GM12878 (cell line): ENCODE measurements at places on chromosomes 5 and 9.

DNA sequence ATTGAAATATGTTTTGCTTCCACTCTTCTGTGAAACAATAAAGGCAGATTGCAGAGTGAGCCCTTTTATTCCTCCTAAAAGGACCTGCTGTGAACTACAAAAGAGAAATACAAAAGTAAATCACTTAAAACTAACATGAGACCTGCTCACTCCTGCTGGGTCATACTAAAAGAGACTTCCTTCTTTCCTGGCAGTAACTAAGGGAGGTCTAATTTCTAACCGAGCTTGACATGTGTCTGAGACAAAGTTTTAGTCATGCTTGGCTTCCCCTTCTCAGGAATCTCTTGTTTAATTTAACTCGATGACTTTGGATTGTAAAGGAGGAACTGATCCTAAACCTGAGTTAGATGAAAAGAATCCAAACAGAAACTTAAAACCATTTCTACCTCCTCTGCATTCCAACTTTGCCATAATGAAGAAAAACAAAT is 86.4 kb upstream of the CDH6 start:
- no peak for DNase-seq

GRCh38 chr5:53369681-53370080 is 110.7 kb upstream of the FST start:
- no peak for DNase-seq

DNA sequence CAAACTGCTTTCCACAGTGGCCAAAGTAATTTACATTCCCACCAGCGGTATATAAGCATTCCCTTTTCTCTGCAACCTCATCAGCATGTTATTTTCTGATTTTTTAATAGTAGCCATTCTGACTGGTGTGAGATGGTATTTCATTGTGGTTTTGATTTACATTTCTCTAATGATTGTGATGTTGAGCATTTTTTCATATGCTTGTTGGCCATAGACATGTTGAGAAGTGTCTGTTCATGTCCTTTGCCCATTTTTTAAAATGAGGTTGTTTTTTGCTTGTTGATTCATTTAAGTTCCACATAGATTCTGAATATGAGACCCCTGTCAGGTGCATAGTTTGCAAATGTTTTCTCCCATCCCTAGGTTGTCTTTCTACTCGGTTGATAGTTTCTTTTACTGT is 254.5 kb upstream of the MPDZ start:
- DNase-seq, result no peak

DNA sequence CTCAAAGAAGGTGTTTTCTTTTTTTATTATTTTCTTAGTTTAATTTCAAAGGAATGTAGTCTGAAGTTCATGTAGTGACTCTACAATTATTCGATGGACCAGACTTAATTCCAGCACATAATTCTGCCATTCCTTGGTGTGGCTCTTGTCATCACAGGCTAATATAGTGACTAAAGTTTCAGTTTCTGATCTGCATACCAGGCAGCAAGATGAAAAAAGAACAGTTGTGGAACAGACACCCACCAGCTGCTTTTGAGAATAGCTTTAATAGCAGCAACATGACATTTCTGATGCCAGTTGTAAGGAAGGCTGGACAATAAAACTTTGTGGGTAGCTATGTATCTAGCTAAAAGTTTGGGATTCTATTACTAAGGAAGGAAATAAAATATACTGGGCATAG is 676.3 kb upstream of the GRAMD2B start:
- DNase-seq, result no peak

DNA sequence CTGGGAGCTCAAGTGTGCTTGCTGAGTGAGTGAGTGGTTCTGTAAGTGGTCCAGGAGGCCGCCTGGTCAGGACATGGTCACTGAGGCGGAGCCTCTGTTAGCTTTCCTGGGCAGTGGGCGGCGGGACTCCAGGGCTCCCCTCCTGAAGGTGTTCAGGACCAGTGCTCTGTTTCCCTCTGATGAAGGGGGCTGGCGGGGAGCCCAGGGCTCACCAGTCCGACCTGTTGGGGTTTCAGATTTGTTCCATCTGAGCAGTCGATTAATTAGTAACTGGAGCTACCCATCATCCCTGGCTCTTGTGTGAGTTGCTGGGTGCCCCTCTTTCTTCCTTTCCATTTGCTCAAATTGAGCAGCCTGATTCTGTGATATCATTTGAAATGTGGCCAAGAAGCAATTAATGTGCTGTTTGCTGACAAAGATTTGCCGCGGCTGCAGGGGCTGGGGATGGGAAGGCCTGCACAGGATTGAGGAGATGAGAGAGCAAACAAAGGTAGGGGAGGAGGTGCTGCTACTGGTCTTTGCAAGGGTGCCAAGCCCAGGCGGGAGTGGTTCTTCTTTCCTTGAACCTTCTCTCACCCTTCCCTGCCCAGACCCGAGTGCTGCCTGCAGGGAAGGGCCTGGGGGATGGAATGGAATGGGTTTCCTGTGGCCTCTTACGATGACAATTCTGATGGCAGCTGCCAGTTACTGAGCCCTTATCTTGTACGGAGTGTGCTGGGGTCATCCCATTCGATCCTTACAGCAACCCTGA is 92.8 kb upstream of the PITX1 start:
- DNase-seq, result no peak

DNA sequence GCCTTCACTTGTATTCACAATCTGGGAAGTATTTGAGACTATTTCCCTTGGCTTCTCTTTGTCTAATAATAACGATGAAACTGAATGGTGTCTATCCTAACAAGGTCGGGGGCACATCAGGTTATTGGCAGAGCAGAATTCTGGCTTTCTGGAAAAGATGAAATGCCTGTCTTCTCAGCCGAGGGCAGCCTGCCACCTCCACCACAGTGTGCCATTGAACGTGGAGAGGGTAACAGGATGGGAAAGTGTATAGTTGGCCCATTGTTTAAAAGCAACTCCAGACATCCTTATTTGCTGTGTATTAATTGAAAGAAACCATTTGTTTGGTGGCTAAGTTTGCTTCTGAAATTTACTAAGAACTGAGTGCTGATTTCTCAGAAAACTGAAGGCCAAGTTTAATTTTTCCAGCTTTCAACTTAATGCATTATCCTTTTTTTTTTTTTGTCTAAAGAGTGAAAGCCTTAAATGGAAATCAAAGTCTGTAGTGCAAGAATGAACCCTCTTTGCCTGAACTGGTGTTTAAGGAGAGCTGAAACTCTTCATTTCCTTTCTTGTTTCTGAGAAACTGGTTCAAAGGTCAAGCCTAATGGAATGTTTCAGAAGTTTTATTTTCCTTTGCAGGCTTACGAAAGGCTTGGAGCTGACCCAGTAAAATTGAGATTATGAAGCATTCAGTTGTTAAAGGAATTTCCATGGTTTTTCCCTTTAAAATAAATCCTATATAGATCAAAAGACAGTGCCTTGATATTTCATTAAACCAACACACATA is 563.7 kb upstream of the DAP start:
- no peak for DNase-seq

DNA sequence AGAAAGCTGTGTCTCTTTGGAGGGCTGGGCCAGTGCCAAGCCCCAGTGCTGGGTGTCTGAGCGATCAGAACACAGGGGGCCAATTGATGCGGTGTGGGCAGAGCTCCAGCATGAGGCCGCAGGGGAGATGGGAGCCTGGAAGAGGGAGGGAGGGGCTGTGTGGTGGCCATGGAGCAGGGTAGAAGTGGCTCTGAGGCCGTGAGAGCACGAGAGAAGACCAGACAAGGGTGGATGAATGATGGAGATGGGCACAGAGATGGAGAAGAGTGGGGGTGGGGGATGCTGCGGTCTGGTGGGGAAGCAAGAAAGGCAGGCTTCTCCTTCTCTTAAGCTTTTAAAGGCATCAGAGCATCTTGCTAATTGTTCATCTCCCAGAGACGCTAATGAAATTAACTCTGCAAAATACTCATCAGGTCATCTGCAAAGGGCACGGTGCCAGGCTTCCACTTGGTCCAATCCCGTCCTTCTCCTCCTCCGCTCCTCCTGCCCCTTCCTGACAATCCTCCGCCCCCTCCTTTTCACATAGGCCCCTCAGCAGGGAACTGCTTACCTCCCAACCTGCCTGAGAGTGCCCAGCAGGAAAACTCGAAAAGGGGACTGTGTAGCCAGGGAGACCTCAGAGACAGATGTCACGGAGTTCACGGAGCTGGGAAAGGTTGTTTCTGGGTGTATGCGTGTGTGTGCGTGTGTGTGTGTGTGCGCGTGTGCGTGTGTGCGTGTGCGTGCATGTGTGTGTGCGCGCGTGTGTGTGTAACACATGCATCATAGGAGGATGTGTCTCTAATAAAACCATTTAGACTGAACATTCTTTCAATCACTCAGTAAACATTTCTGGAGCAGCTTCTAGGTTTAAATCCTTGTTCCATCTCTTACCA is 7.1 kb upstream of the UNC5A start:
- DNase-seq, result no peak
